ENCODE measurements at places on chromosomes 3 and 15. TPM values are rescaled to one million over a fixed set of nuclear protein-coding genes. Genes with fewer than 3 reads are reported as not detected.

The TNFSF10 gene
- total RNA-seq: 8.5 TPM

The CPN2 gene
- not detected for total RNA-seq

The DPPA2 gene
- not detected for total RNA-seq

The LRTM1 gene
- total RNA-seq: not detected

The GOLGA8S gene
- total RNA-seq: 0.04 TPM

The ZPLD1 gene
- total RNA-seq: 0.46 TPM

Measured in foreskin keratinocyte (primary cell).